Activated naive CD4-positive, alpha-beta T cell (primary cell): ENCODE measurements at places on chromosomes 5 and 9.

GRCh38 chr5:3590161-3590966, 5.3 kb upstream of the IRX1 start:
- no peak for DNase-seq

DNA sequence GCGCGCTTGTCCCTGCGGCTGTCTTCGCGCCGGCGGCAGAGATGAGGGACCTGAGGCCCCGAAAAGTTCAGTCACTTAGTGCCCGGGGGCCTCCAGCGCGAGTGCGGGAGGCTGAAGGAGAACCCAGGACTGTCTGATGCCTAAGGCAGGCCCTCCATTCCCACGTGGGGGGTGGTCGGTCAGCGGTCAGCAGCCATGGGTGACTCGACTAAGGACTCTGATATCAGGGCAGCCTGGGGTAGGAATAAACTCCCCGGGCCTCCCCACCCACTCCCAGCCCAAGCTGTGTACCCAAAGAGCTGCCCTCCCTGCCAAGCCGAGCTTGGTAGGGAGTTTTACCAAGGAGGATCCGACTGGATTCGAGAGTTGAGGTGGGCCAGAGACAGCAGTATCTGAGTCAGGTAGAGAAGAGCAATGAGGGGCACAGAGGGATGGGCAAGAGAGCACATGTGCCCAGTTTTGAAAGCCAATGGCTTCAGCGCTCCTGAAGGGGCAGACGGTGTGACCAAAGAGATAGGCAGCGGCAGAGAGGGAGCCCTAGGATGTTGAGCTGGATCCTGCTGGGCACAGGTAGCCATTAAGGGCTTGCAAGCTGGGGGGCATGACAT, 787 bp downstream of the FGFR4 start:
- DNase-seq = no peak

GRCh38 chr5:146574713-146575112, 58.7 kb upstream of the GPR151 start:
- DNase-seq = no peak

DNA sequence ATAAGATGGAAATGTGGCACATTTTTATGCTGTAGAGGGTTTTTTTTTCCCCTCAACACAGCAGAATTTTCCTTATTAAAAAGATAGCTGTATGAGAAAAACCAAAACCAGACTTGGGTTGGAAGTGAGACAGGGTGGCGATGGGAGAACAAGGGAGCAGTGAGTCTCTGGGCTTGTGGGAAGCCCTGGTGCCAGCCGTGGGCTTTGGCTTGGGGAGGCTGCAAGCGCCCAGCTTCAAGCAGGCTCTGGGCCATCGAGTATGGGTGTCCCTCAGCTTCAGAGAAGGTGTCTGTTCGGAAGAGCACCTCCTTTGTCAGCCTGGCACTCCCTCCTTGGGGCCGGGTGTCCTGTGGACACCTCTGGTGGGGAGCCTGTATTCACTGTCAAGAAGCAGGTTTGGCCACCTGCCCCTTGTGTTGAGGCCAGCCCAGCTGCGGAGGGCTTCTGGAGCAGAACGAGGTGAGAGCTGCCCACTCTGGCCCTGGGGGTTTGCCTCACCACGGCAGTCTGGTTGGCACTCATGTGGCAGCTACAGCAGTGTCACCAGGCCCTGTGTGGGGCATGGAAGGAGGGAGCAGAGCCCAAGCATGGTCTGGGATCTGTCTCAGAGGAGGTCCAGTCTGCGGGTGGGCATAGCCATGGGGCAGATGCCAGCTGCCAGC, 37.6 kb upstream of the ANGPTL2 start:
- no peak for DNase-seq

- DNase-seq = no peak
Observed at GRCh38 chr9:127520941-127521918, 69.9 kb downstream of the LRSAM1 start.

GRCh38 chr5:91114658-91115057, 268.5 kb downstream of the ARRDC3 start:
- DNase-seq = no peak

- DNase-seq = no peak
Observed at GRCh38 chr5:35543408-35543807, 74.3 kb upstream of the SPEF2 start.

- DNase-seq = no peak
Observed at GRCh38 chr5:152058267-152058666, 133.6 kb upstream of the GLRA1 start.

- DNase-seq = no peak
Observed at GRCh38 chr5:54882101-54882500, 103.3 kb downstream of the ESM1 start.

DNA sequence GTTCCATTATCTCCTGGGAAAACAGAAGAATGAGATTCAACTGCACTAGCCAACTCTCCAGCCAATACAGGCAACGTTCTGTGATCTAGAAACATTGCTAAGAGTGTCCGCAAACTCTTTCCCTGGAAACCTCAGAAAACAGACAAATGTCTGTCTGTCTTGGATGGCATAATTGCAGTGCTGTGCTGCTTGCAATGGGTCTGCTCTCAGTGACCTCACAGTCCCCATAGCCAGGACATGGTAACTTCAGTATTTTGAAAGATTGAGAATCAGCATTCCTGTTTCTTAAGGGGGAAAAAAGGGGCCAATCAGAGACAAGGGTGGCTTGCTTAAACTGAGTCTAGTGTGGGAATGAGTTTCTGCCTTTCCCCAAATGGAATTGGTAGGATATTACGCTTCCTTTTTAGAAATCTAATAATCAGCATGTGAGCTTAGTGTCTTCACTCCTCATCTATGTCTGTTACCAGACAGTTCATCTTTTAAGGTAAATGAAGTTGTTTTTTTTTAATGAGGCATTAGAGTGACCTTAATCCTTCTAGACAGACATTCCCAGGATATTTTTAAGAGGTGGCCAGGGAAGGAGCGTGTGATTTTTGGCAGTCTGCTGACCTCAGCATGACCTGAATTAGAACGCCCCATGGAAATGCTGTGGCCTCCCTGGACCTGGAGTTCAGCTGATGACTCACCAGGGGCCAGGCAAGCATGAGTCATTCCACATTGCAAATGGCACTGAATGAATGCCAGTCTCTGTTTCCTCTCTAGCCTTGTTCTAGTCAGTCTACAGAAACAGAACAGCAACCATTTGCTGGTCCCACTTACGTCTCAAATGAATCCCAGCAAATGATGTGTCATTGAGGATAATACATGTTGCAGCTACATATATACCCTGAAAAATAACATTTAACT, 210.2 kb upstream of the ACTBL2 start:
- DNase-seq = no peak

DNA sequence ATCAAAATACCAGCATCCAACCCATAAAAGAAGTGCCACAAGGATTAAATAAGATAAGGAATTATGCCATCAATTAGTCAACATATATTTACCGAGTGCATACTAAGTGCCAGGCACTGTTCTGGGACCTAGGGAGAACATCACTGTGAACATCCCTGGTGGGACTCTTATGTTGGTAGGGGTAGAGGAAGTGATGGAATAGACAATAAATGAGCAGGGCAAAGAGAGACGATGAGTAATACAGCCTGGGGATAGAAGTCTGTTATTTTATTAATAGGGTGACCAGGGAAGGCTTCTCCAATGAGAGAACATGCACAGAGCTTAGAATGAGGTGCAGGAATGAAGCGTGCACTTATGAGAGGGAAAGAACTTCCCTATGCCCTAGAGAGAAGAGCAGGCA, 47.4 kb upstream of the VLDLR start:
- no peak for DNase-seq

DNA sequence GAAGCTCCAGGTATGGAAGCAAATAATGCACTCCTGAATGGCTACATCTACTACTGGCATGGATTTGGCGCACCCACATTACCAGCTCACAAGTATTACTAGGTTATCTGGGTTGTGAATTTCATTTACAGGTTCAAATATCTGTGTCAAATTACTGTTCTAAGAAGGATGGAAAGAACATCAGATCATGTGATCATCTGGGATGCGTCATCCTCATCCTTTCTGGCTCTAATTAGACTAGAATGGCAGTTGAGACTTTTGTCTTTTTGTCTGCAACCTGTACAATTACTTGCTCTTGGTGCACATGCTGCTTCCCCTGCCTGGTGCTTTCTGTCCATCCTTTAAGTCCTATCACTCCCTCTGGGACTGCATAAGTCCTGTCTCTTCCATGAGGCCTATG, 64.1 kb downstream of the PJA2 start:
- no peak for DNase-seq

GRCh38 chr9:95788021-95788420, 87.5 kb upstream of the ERCC6L2 start:
- no peak for DNase-seq

DNA sequence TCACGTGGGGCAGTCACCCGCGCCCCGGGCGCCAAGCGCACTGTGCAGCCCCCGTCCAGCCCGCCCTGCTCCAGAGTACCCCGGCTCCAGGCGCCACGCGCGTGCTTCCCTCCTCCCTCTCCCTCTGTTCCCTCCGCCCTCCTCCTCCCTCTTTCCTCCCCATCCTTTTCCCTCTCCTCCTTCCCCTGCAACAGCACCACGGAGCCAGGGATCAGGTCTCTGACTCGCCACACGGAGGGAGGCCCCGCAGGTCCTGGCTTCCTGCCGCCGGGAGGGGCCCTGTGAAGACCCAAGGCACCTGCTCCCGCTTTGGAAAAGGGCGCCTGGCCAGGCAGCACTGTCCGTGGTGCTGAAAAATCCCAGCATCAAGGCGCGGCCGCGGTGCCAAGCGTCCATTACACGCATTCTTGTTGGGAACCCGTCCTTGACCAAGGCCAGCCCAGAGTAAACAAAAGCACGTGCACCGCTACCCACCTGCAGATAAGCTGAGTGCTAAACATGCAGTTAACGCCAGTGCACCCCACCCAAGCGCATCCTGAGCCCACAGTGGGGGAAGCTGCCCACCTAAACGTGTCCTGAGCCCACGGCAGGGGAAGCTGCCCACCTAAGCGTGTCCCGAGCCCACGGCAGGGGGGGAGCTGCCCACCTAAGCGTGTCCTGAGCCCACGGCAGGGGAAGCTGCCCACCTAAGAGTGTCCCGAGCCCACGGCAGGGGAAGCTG, 21.7 kb downstream of the SLC6A18 start:
- no peak for DNase-seq

DNA sequence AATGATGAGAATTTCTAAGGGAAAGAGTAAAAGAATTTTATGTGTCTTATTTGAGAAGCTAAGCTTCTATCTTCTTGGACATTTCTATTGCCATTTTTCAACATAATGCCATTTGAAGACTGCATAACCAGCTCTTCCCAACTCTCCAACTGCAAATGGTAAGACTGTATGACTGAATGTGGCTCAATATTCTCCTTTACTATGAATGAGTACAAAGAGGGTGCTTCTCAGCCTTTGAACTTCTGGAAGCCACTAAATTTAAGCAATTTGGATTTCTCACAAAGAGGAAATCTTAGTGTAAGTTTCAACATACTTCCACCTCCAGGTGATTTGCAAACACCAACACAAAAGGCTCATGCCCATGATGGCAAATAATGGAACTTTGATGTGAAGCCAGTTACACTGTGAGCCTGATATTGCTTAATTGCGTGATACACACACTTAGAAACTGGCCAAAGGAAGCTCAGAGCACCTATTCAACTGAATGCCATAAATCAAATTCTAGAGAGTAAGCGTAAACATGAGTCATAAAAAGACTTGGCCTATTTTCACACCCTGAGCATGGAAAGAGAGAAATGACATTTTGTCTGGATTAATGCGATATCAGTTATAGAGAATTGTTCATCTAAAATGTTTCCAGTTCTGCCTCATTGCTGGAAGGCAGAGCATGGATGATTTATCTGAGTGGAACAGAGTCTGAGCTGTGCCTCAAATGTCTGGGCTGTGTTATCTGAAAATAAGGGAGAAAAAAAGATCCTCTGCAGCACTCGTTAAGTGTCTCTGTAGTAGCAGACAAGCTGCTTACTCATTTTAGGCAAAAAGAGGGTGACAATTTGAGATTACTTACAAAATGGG, 145.3 kb downstream of the PLK2 start:
- DNase-seq = no peak

GRCh38 chr9:8717146-8717545, 917.6 kb upstream of the DMAC1 start:
- DNase-seq = no peak

DNA sequence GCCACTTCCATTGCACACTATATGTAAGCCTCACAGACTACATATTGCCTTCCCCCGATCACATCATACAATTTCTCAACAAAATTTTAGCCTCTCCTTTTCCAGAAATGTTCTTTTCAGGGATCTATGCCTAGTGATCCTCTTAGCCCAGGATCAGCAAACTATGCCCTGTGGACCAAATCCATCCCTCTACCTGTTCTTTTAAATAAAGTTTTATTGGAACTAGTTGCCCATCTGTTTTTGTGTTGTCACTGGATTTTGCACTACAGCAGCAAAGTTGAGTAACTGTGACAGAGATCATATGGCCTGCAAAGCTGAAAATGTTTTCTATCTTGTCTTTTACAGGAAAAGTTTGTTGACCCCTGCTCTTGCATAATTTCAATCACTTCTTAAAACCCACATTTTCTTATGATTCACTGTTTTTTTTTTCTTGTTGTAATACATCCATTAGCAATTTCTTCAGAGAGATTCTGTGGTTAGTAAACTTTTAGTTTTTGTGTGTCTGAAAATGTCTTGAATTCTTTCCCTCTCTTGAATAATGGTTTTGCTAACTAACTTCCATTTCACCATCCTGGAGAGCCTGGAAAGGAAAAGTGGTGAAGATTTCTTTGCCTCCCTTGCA, 7.1 kb downstream of the TXNDC8 start:
- DNase-seq = no peak

GRCh38 chr9:95757439-95757838, 118.1 kb upstream of the ERCC6L2 start:
- DNase-seq = no peak

GRCh38 chr9:79768194-79768593, 196.4 kb downstream of the TLE4 start:
- no peak for DNase-seq

DNA sequence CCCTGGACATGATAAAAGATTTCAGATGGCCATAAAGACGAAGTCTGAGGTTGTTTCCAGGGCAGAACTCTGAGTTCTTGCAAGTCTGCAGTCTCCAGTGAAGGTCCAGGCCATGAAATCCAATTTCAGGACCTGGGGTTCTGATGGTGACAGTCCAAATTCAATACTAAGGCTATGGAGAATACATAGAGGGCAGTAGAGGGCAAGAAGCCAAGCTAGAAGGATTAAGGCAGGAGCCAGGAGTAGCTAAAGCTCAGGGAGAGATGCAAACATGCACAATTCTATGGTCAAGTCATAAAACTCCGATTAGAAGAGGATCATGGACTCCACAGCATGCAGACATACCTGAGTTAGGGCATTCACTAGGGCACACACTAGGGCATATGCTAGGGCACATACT, 11.4 kb downstream of the SLIT3 start:
- no peak for DNase-seq

- no peak for DNase-seq
Observed at GRCh38 chr9:130387905-130388304, 56.9 kb upstream of the ASS1 start.

- no peak for DNase-seq
Observed at GRCh38 chr9:248278-248961, 33.8 kb downstream of the DOCK8 start.

- DNase-seq = no peak
Observed at GRCh38 chr5:148928141-148928540, 101.7 kb downstream of the ADRB2 start.

GRCh38 chr9:128637656-128638055, 19.0 kb downstream of the DYNC2I2 start:
- DNase-seq = no peak

- DNase-seq = no peak
Observed at GRCh38 chr5:1514027-1514818, 9.5 kb downstream of the LPCAT1 start.
